ENCODE measurements at places on chromosomes 3 and 15. TPM values are rescaled to one million over a fixed set of nuclear protein-coding genes. Genes with fewer than 3 reads are reported as not detected.

RPL14 gene
- total RNA-seq, result 377 TPM

PDCD10 gene
- 38.1 TPM for total RNA-seq

SLC9C1 gene
- total RNA-seq, result not detected

UBA7 gene
- 53.9 TPM for total RNA-seq

DCUN1D1 gene
- total RNA-seq, result 27.9 TPM

CPA3 gene
- not detected for total RNA-seq

CHRFAM7A gene
- total RNA-seq, result 0.69 TPM

PLCB2 gene
- total RNA-seq, result under 0.01 TPM

ATP13A4 gene
- total RNA-seq, result 1.3 TPM

EBLN2 gene
- total RNA-seq, result 3.3 TPM

PAQR5 gene
- total RNA-seq, result 2.8 TPM

C3orf22 gene
- not detected for total RNA-seq
